Stimulated activated CD4-positive, alpha-beta T cell treated with anti-CD3 and anti-CD28 coated beads, Interleukin-12 subunit alpha, Interleukin-12 subunit beta, amount 100 ng/mL, for 4 hours (primary cell): ENCODE measurements at places on chromosomes 11 and 22.

DNA sequence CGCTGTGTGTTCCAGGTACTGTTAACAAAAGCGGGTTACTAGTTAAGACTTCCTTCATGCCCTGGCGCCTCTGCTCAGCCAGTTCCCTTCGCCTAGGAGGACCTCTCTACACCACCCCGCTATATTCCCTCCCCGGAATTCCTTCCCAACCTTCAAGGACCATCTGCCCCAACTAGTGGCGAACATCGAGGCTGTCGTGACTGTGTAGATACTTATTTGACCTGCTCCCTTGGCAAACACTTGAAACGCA lies 450 bp upstream of the BCL2L13 start:
- DNase-seq, result no peak

GRCh38 chr11:7292922-7293321 lies 41.2 kb downstream of the SYT9 start:
- DNase-seq, result no peak

DNA sequence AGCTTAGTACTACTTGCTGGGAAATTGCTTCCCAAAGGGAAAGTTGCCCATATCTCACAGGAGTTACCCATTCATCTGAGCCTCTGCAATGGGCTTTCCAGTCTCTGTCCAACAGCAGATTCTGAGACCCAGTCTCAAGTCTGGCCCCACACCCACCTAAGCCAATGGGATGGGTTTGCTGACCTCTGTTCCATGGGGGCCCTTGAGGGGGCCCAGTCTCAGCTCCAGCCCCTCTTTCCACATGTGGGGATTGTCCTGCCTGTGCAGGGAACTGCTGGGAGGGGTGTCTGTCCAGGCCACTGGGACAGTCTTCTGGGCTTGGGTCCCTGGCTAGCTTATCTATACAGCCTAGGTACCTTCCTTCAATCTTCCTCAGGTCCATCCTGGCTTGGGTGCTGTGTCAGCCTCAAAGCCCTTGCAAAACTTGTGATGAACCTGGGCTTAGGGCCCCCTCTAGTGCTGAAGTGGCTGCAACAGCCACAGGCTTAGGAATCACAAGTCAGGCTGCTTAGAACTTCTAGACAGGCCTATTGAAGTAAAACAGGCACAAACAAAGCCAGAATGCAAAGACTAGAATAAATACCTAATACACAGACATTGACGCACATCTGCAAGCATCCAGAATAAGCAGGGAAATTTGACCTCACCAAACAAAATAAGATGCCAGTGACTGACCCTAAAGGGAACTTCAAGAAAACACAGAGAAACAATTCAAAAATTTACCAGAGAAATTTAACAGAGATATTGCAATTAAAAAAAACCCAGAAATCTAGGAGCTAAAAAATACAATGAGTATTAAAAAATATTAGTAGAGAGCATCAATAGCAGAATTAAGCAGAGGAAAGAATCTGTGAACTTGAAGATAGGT lies 11.7 kb upstream of the PATL1 start:
- DNase-seq, result peak; percentile 40

DNA sequence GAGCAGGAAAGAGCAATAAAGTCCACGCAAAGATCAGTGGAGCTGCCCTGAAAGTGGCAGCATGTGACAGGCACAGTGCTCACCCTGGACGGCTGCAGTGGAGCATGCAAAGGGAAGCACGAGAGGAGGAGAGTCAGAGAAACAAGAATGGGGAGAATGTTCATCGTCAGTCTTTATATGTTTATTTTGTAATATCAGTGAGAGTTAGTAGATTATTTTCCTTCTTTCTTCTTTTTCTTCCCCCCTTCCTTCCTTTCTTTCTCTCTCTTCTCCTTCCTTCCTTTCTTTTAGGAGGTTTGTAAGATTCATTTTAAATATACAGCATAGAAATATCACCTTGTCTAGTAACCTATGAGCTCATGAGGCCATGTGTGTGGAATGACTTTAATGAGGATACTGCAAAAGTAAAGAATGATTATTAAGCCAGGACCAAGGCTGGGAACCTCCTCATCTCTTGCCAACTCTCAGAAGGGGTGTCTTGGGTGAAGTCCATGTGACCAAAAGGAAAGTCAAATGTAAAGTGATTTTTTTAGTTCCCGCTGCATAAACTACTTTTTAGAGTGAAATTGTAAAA lies 321.1 kb downstream of the AASDHPPT start:
- no peak for DNase-seq

- DNase-seq, result no peak
Measured at GRCh38 chr11:100525197-100525596, 161.9 kb upstream of the ARHGAP42 start.

DNA sequence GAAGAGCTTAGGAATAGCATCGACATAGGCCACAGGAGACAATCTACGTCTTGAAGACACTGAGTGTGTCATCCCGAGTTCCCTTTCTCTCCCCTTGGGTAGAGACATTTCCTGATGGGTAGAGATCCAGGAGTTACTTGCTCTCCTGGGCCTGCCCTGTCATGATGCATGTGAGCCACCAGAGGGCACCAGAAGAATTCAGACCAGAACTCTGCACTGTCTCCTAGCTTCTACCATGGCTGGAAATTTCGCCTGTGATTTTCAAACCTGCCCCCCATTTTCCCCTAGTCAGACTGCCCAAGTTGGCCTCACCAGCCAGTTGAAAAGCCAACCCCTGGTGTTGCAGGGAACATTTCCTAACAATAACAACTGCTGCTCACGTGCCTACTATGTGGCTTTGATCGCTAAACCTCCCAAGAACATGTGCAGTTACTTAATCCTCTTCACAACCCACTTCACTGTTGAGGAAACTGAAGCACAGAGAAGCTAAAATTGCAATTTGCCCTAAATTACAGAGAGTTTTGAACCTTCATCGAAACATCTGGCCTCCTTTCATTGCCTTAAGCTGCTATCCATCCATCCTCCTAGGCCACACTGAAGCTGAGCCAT lies 47.2 kb downstream of the C11orf58 start:
- DNase-seq, result peak; percentile 44

- DNase-seq, result no peak
Measured at GRCh38 chr11:28228196-28228895, 120.2 kb downstream of the METTL15 start.

- no peak for DNase-seq
Measured at GRCh38 chr11:80533463-80533862, 1092.6 kb upstream of the TENM4 start.

GRCh38 chr11:27470166-27470565 lies 2.4 kb downstream of the LGR4 start:
- no peak for DNase-seq

- no peak for DNase-seq
Measured at GRCh38 chr11:118015385-118015841, 29.2 kb downstream of the IL10RA start.
